AG04449 (cell line): ENCODE measurements at places on chromosomes 16 and 17.

DNA sequence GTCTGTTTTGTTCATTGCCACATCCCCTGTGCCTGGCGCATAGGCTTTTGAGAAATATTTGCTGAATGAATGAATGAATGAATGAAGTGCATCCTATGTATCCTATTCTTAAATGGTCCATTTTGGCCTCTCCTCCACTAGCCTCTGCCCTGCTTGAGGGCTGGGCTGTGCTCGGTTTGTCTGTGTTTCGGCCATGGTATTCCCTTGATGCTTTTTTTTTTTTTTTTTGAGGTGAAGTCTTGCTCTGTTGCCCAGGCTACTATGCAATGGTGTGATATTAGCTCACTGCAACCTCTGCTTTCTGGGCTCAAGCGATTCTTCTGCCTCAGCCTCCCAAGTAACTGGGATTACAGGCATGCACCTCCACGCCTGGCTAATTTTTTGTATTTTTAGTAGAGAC lies 110.1 kb downstream of the NTN1 start:
- no peak for DNase-seq

DNA sequence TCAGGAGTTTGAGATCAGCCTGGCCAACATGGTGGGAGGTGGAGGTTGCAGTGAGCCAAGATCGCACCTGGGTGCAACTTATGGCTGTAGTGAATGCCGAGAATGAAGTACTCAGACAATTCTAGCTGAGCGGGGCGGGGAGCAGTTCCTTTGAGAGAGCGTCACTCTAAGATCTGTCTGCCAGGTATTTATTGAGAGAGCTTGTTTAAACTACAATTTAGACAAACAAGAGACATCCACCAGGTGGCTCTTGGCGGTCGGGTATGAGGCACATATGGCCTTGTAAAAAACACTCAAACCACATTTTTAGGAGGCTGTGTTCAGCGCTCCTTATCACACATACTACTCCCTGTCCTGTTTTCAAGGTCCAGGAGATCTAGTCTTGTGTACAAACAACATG lies 40.6 kb upstream of the CDH1 start:
- DNase-seq = no peak

- DNase-seq = no peak
Observed at GRCh38 chr16:58733671-58734458, at the start of gene GOT2. Gene GOT2 (minus strand): TSS chr16:58734316. CDS start chr16:58734228, 88 bp downstream.

DNA sequence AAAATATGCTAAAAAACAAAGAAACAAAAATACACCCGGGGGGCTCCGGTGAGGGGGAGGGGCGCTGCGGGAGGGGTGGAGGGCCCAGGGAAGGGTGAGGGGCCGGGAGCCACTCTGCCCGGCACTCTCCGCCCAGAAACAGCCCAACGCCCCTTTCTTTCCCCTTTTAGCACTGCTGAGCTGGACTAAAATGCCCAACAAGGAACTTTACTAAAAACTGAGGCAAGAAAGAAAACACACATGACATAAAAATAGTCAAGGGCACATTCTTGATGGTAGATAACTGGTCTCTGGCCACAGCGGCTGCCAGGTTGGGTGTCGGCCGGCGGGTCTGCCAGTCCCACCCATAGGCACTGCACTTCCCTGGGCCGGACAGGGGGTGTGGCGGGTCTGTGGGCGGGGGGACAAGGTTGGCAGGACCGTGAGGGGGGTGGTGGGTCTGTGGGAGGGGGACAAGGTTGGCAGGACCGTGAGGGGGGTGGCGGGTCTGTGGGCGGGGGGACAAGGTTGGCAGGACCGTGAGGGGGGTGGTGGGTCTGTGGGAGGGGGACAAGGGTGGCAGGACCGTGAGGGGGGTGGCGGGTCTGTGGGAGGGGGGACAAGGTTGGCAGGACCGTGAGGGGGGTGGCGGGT lies 20.9 kb downstream of the METRNL start:
- DNase-seq = no peak

DNA sequence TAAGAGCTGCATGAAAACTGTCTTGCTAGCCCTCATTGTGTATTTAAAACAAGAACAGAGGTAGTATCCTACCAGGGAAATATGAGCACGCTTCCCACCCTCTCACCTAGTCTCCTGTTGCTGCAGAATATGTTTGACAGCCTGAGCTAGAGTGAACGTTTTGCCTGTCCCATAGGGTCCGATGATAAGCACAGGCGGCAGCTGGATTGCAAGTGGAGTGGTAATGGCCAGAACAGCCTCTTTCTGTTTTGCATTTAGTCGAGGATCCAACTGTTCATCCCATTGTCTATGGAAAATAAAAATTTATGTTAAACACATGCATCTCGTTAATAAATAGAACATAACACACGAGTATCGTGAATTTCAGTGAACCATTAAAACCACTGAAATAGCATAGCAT lies 84.2 kb downstream of the HELZ start:
- no peak for DNase-seq

GRCh38 chr17:45391918-45392317 lies 40.8 kb downstream of the ARHGAP27 start:
- DNase-seq = no peak

- no peak for DNase-seq
Observed at GRCh38 chr17:81416612-81417011, 21.4 kb downstream of the BAHCC1 start.

DNA sequence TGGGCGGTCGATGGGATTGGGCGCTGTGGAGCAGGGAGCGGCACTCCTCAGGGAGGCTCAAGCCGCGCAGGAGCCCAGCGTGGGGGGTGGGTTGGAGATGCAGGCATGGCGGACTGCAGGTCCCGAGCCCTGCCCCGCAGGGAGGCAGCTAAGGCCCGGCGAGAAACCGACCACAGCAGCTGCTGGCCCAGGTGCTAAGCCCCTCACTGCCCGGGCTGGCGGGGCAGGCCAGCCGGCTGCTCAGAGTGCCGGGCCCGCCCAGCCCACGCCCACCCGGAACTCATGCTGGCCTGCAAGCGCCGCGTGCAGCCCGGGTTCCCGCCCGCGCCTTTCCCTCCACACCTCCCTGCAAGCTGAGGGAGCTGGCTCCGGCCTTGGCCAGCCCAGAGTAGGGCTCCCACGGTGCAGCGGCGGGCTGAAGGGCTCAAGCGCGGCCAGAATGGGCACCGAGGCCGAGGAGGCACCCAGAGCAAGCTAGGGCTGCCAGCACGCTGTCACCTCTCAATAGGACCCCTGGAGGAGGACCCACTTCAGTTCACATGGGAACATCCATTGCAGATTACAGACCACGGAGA lies 20.5 kb upstream of the METTL16 start:
- DNase-seq = no peak

- no peak for DNase-seq
Observed at GRCh38 chr16:2308089-2308962, 32.2 kb downstream of the ABCA3 start.

GRCh38 chr17:74045608-74046280 lies 157.7 kb upstream of the RPL38 start:
- DNase-seq = no peak

DNA sequence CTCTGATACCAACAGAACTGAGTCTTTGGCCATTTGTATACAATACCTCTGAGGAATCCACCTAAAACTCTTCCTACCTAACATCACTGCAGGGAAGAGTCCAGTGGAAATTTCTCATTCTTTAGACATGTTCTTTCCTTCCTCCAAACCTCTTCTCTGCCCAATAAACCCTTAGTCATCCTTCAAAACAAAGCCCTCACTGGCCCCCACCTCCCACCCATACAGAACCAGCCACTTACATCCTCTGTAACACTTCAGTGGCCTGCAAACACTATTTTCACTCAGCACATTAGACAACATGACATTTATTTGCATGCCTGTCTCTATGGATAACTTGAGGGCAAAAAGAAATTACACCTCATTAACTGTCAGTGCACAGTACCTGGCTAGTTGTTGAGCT lies 200.3 kb upstream of the NOG start:
- no peak for DNase-seq

GRCh38 chr16:29192329-29193247 lies 207.7 kb downstream of the LAT start:
- no peak for DNase-seq

- DNase-seq = no peak
Observed at GRCh38 chr16:75617121-75617520, 6.0 kb downstream of the ADAT1 start.

DNA sequence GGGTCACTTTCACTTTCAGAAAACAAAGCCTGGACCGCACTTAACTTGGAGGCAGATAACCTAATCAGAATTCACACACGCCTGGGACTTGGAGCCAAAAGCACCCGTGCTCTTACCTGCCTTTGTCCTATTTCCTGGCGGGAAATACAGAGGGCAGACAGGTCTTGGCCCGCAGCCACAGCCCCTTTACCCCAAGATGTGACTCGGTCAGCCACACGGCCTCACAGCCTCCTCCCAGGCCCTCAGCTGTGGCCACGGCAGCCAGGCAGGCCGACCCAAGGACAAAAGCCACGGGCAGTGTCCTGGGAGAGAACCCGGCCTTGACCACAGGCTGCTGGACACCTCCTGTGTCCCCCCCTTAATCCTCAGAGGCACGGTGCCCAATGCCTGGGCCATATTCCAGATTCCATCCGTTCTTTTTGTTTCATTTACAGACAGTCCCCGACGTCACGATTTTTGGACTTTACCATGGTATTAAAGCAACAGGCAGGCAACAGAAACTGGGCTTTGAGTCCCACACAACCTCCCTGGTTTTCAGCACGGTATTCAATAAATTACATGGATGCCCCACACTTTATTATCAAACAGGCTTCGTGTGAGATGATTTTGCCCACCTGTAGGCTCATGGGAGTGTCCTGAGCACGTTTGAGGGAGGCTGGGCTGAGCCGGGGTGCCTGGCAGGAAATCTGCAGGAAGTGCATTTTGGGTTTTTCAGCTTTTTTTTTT lies 30.1 kb upstream of the GAA start:
- DNase-seq = no peak

DNA sequence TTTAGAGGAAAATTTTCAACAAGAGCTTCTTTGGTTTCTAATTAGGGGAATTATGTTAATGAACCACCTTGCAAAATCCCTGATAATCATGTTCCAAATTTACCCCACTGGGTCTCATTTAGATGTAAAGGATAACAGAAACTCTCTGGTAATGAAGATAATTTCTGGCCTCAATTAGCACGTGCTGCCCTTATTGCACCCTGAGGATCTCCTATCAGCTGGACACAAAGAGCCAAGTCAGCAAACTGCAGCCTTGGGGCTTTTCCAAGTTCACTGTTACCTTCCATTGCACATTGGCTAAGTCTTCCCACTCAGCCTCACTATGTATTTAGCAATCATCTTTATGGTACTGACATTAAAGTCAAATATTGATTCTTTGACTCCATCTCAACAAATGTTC lies 78.1 kb downstream of the GP2 start:
- no peak for DNase-seq

GRCh38 chr16:31183432-31184428 lies 3.8 kb downstream of the FUS start:
- no peak for DNase-seq

- DNase-seq = peak; percentile 79
Observed at GRCh38 chr17:48055531-48056245, 7.5 kb downstream of the NFE2L1 start.
